ENCODE measurements at places on chromosomes 11 and 22.

- DNase-seq = no peak
Measured at GRCh38 chr11:2577031-2577990, 122.5 kb downstream of the KCNQ1OT1 start.

- no peak for DNase-seq
Measured at GRCh38 chr11:32168924-32169323, 78.0 kb downstream of the RCN1 start.

GRCh38 chr11:78838417-78838816, 263.8 kb upstream of the NARS2 start:
- no peak for DNase-seq

DNA sequence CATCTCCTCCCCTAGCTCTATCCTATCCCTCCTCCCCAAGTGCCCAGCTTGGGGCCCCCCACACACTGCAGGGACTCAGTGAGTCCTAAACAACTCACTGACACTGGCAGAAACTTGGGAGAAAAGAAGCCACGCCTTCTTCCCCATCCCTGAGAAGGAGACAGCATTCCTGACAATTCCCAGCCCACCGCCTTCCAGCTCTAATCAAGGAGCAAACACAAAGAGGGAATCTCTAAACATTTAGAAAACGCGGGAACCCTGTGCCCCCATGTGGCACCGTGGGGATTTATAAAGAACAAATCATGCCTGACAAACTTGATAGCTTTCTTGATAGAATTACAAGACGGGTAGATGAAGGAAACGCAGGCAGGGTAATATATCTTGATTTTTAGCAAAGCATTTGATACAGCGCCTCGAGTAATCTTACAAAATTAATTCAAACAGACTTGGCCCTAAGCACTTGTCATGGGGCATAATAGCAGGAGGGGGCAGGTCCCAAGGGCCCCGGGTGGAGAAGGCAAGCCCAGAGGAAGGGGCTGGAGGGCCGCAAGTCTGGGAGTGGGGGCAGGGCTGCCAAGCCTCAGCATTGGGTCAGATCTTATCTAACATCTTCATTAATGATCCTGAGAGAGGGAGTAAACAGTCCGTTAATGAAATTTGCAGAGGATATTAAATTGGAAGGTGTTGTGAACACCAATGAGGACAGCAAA, 4.5 kb downstream of the CHST1 start:
- DNase-seq = no peak

DNA sequence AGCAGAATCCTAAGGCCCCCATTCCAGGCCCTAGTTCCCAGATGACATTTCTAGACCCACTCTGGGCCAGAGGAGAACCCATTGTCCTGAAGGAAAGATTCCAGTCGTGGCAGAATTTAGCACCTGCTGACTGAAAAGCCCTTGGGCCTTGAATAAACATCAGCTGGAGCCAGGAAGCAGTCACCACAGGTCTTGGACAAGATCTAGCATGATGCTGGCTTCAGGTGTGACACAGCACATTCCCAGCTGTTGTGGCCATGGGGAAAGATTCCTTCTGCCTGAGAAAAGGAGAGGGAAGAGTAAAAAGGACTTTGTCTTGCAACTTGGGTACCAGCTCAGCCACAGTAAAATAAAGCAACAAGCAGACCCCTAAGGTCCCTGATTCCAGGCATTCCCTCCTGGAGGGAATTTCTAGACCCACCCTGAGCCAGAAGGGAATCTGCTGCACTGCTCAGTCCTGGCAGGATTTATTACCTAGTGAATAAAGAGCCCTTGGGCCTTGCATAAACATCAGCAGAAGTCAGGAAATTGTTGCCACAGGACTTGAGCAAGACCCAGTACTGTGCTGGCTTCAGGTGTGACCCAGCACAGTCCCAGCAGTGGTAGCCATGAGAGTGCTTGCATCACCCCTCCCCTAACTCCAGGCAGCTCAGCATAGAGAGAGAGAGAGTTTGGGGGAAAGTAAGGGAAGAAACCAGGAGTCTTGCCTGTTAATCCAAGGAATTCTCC, 42.5 kb upstream of the PAMR1 start:
- DNase-seq = no peak

GRCh38 chr22:49515475-49515874, 312.2 kb downstream of the BRD1 start:
- DNase-seq = no peak

- no peak for DNase-seq
Measured at GRCh38 chr11:66685276-66686099, 7.8 kb upstream of the RBM4B start.

DNA sequence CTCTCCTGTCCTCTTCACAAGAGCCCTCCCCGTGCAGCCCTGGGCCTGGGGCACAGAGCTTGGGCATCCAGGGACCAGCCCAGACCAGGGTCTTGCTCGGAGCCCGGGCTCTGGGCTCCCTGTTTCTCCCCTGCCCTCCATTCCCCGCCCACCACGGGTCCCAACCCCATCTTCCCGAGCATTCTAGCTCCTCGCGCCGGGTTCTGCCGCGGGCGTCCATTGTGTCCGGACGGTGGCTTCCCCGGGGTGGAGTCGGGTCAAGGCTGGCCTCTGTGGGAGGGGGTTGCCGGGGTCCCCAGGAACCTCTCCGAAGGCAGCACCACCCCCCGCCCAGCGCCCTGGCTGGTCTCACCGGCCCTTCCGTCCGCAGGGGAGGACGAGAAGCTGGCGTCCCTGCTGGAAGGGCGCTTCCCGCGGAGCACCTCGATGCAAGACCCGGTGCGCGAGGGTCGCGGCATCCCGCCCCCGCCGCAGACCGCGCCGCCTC, 18.1 kb upstream of the ACR start:
- DNase-seq = no peak

DNA sequence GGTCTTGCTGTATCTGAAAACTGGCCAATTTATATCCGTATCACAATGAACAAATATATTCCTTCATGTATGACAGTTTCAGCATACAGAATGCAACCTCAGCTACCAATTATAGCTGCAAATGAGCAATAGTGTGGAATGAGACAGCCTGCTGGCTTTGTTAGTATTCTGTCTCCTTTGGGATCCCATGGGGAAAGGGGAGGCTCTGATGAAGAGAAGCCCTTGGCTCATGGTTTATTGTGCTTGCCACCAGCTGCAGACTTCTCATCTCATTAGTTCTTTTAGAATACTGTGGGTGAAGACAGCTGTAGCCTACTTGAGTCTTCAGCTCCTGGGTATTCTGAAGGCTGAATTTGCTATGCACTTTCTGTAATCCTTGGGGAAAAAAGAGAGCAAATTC, 42.4 kb downstream of the PITPNB start:
- DNase-seq = no peak

DNA sequence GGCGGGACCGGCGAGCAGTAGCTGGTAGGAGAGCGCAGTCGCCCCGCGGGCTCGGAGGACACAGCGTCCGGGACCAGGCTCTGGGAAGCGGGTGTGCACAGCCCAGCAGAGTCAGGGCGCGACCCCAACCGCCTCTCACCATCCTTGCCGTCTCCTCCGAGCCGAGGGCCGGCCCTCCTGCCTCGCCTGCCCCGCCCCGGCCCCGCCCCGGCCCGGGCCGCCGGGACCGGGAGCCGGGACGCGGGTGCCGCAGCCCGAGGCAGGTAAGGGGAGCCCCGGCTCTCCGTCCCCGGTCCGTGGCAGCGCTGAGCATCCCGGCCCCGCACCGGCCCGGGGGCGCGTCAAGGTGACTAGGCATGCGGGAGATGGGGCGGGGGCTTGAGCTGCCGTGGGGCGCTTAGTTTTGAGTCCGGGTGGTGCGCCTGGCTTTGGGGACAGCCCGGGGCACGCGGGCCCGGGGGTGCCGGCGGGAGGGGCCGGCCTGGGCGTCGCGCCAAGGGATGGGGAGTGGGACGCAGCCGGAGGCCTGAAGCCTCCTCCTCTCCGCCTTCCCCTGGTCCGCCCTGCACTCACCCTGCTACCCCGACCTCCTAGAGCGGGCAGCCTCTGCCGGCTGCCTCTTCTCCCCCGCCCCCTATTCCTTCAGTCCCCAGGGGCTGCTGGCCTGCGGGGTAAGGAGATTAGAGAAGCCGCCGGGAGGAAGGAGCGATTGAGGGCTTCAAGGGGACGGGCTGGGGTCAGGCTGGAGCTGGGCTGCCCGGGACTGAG, at the start of gene ABCG4:
Gene ABCG4 (plus strand): TSS at position 35 of the 768 bp plus-strand sequence. CDS start 914 bp downstream, outside the sequence.
- no peak for DNase-seq

DNA sequence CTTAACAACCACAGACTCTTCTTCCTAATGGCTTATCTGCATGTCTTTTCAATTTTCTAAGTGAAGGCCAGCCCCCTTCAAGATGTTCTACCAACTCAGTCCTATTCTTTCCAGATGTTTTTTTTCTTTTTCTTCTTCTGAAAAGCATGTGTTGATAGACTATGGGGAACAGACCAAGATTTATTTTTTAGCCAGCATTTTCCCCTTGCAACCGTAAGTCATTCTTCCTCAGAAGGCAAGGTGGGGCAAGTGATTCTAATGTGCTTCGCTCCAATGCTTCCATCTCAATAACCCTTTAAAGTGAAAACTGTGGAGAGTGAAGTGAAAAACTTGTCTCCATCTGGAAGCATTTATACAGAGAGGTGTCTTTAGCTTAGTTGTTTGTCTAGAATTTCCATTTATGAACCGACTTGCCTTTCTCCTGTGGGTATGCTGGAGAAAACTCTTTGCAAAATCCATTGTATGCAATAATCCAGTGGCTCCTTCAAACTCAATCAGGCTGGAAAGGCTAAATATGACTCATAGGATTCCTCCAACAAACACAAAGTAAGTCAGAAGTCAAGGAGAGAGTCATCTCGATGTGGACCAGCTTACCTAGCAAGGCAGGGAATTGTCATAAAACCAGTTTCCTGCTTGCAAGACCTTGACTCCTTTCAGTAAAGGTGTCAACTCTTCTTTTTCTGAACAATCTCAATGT, 83.7 kb downstream of the MAML2 start:
- DNase-seq = no peak

DNA sequence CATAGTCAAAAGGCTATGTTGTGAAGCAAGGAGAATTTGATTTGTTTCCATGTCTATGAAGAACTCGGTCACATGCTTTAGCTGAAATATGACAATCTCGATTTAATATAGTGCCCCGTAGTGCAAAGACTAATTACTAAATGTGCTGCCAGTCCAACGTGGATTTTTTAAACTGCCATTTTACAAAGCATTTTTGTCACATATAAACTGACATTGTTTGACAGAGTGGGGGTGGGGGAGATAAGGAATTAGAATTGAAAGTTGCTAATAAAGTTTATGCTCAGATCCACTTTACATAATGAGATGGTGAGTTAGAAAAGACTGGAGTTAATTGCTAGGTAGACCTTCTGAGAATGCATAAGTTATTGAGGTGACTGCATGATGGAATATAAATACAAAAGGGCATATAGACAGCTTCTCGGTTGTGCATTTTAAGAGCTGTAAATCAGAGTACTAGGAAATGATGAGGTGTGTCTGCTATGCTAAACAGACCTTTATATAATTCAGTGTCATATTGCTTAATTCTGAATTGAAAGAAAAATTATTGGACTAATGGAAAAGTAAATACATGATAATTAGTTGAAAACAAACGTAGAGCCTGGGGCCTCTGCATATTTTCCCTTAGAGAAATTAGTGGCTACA, 158.9 kb upstream of the MTNR1B start:
- DNase-seq = no peak

- DNase-seq = no peak
Measured at GRCh38 chr11:123382555-123383074, 47.5 kb upstream of the GRAMD1B start.

GRCh38 chr22:28146401-28147314, 227.6 kb upstream of the PITPNB start:
- DNase-seq = no peak

- no peak for DNase-seq
Measured at GRCh38 chr11:83132191-83132590, 24.7 kb upstream of the PCF11 start.

DNA sequence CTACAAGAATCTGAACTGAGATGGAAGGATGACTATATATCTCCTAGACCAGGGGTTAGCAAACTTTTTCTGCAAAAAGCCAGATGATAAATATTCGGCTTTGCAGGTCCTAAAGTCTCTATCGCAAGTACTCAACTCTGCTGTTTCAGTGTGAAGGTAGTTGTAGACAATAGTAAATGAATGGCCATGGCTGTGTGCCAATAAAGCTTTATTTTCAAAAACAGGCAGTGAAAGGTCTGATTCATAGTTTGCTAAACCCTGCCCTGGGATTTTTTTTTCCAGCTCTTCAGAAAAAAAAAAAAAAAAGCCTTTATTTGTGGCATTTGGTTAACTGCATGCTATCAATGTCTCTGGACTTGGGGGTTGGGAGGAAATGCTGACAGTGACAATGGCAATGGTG, 37.5 kb downstream of the FAM227A start:
- no peak for DNase-seq

DNA sequence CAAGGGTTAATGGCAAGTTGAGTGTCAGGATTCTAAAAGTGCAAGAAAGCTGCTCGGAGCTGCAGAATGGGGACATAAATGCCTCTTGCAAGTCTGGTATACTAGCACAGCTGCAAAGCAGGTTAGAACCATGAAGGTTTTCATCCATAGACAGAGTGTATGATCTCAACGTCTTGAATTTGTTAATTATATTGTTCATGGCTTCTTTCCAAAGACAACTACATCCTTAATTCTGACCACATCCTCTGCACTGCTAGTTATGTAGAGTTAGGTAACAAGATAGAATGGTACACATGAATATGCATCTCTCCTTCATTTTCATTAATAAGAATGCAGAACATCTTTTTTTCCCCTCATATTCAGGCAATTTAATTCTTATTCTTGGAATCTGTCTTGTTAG, 34.2 kb downstream of the EXPH5 start:
- no peak for DNase-seq

GRCh38 chr11:67408437-67409200, 4.7 kb downstream of the TBC1D10C start:
- no peak for DNase-seq

DNA sequence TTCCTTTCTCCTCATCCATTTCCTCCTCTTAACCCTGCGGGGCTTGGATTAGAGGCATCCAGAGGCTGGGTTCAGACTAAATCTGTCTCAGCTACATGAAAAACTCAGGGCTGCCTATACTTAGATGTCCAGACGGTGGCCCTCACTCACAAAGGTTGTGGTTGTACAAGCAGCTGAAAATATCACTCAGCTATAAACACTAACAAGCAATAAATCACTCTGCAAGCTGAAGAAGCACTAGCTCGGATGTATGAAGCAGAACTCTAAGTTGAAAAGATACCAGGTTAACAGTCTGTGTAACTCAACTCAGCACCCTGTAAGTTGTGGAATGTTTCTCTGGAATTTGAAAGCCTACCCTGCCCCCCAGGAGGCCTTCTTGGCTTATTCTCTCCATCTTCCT, 82.9 kb downstream of the EXT2 start:
- no peak for DNase-seq

- no peak for DNase-seq
Measured at GRCh38 chr22:35375526-35375925, 5.4 kb upstream of the HMOX1 start.

DNA sequence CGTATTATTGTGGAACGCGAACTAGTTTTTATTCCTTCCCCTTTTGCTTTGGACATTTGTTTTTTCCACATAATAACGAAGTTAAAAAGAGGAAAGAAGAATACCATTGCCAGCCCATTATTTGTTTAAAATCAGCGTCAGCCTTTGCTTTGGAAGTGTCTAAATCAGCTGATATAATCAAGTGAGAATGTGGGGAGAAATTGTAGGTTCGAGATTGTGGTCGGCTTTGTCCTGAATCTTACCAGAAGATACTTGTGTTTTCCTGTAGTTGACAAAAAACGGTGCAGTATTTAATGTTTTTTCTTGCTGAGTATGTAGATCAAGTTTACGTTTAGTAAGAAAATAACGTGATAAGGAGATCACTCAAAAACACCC, 935 bp downstream of the ZNF143 start:
- DNase-seq = peak; percentile 47

Data from CD4-positive, alpha-beta T cell treated with Interleukin-21 for 1 hour (primary cell).